Mesenteric fat pad (tissue), 1 donor: ENCODE measurements at places on chromosomes 4 and X. TPM values are rescaled to one million over a fixed set of nuclear protein-coding genes. Genes with fewer than 3 reads are reported as not detected.

Gene SSX4
- not detected for total RNA-seq

Gene MAGED4B
- 7.0 TPM for total RNA-seq

Gene FAT4
- total RNA-seq = 7.3 TPM

Gene CDS1
- 0.29 TPM for total RNA-seq

Gene TDO2
- total RNA-seq = not detected

Gene ERAS
- not detected for total RNA-seq

Gene PFKFB1
- 18.5 TPM for total RNA-seq

Gene PF4V1
- total RNA-seq = not detected

Gene EFHC2
- total RNA-seq = 0.29 TPM

Gene HOPX
- total RNA-seq = 3.2 TPM

Gene SLC2A9
- 5.5 TPM for total RNA-seq

Gene UGT8
- 0.13 TPM for total RNA-seq

Gene AASDH
- total RNA-seq = 7.7 TPM

Gene LRIT3
- total RNA-seq = 0.16 TPM

Gene FAM47E
- 3.3 TPM for total RNA-seq

Gene PCSK1N
- not detected for total RNA-seq

Gene CSAG2
- total RNA-seq = not detected

Gene PDZD4
- 2.5 TPM for total RNA-seq

Gene SH3TC1
- 64.9 TPM for total RNA-seq

Gene PSAPL1
- not detected for total RNA-seq

Gene RNF212
- total RNA-seq = 4.2 TPM

Gene CNKSR2
- 0.80 TPM for total RNA-seq
